ENCODE measurements at places on chromosomes 12 and 14. TPM values are rescaled to one million over a fixed set of nuclear protein-coding genes. Genes with fewer than 3 reads are reported as not detected.

DNA sequence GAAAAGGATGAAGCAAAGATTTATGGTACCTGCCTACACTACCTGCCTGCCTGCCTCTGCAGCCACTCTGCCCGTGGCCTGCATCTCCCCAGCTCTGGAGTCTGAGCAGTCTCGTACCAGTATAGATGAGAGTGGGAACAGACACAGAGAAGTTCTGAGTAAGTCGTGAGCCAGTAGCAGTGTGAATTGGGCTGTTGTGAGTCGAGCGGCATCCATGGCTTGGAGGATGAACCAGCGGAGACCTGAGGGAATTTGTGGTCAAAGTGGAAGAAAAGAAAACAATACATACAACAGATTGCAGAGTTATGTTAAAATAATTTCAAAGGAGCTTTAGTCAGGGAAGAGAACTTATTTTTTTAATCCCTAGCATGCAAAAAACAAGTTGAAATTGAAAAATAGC lies 25.3 kb downstream of the C2CD5 start:
- no peak for DNase-seq

DNA sequence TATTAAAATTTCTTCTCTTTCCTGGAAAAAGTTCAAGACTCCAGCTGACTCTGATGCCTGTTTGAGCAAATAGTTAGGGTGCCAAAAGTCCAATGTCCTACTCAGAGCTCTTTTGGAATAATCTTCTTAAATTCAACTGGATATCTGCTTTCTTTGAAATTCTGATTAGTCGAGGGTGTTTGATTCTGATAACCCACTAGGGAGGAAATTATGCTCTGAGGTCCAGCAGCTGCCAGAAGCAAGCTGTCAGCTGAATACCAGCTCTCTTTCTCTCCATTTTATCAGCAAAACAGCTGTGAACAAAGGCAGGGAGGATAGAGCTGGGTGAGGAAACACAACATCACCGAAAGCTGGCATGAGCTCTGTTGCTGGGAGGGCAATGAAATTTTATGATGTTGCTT lies 141.5 kb downstream of the CAND1 start:
- DNase-seq = no peak

DNA sequence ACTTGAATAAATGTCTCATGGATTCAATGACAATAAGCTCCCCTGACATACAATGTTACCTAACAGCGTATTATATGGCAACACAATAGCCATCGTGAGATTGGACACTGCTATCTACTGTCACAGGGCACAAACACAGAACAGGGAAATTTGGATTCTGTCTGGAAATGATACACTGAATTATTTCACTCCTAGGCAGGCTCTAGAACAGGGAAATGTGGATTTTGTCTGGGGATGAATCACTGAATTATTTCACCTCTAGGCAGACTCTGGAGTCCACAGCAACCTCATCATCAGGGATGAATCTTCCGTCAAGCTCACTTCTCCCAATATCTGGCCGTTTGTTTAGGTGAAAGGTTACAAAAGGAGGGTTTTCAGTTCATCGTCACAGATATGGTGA lies 288.8 kb downstream of the TMEM132D start:
- DNase-seq = no peak

DNA sequence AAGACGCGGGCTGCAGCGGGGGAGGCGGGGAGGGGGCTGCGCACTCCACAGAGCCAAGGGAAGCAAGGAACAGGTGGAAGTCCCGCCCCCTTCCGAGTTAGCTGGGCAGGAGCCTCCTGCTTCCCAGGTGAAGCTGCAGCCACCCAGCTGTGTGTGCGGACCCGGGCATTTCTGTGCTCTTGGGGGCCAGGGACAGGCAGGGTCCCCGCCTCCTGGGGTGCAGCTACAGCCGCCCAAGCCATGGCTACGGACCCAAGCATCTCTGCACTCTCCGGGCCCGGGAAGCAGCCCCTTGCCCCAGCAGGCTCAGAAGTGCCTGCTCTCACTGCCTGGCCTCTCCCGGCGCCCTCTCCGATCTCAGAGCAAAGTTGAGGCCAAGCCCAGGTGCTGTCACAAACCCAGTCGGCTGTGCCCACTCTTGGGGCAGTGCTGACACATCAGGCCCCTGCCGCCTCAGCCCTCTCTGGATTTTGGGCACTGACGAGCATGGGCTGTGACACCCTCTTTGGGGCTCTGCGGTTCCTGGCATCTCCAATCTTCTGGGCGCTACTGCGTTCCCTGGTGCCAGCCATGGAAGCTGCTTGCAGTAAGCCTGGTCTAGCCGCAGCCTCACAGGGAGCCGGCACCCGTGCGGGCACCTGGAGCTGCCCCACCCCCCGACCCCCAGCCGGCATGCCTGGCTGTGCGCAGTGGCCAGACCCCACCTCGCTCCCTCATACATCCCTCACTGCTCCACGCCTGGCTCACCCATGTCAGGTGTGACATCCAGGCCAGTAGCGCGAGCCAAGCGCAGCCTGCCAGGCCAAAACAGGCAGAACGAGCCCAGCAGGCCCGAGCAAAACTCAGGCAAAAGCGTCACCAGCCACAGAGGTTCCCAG lies 8.5 kb upstream of the MGAT4C start:
- DNase-seq = no peak

DNA sequence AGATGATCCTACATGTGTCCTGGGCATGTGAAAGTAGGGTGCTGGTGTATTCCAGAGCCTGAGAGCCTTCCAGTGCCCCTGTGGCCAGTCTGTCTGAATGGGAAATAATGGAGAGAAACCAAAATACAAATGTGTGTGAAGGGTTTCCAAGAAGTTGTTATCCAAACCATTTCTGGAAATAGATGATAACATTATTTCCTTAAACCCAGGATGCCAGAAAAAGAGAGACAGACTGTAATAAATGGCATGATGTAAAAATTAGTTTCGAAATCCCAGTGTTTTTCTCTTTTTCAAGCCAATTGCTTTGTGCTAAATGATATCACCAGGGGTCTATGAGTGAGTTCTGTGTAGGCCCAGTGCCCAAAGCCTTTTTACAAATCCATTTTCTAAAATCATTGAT lies 175.3 kb downstream of the PHLDA1 start:
- no peak for DNase-seq

DNA sequence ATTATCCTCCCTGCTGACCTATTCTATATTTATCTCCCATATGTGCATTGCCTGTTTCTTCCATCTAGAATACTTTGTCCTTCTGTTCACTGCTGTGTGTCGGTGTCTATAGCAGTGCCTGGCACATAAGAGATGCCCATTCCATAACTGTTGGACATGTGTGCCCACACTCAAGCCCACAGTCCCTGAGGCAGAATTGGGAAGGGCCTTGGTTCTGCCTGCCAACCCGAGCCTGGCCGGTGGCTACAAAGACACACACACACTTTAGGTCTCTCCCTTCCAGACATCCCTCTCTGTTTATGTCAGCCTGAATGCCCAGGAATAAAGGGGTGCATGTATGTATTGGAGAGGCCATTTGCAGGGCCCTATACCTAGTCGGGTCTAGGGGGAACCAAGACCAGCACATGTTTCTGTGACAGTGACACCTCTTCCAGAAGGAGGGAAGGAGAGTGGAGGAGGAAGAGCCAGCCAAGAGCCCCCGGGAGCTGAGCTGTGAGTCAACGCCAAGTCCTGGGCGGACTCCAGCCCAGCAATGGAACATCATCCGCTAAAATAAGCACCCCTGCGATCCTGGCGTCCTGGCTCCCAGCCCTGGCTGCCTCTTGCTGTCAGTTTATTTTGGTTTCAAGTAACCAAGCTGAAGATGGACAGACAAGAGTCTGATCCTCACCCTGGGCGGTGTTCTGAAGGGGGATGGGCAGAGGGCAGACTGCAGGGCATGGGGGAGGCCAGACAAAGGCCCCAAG lies 4.3 kb upstream of the ASB2 start:
- DNase-seq = no peak

GRCh38 chr12:59675461-59675860 lies 79.6 kb downstream of the SLC16A7 start:
- DNase-seq = no peak

DNA sequence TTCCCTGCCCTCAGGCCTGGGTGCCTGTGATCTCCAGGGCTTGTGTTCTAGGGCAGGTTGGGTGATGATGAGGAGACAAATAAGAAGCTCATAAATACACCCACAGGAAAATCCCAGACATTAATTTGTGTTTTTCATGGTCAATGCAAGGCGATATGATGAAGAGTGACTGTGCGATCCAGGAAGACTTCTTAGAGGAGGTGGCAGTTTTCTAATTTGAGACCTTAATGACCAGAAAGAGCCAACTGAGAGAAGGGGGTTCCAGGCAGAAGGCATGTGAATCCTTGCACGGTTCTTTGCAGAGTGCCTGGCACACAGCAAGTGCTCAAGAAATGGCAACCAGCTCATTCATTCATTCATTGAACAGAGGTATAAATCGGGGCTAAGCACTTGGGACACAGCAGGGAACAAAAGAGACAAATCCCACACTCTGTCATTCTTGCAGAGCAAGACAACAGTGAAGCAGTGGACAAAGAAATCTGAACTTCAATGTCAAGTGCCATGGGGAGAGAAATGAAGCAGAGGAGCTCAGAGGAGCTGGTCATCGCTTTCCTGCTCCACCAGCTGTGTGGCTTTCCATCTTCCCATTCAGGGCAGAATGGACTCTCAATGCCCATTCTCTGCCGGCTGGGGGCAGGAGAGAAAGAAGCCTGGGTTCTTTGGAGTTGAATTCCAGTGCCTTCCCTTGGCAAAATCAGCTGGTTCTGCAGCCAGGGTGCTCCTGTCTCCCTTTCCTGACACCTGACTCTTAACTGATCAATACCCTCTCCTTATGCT lies 128.3 kb downstream of the AACS start:
- no peak for DNase-seq

GRCh38 chr12:23236811-23237210 lies 611.8 kb downstream of the ETNK1 start:
- DNase-seq = no peak

DNA sequence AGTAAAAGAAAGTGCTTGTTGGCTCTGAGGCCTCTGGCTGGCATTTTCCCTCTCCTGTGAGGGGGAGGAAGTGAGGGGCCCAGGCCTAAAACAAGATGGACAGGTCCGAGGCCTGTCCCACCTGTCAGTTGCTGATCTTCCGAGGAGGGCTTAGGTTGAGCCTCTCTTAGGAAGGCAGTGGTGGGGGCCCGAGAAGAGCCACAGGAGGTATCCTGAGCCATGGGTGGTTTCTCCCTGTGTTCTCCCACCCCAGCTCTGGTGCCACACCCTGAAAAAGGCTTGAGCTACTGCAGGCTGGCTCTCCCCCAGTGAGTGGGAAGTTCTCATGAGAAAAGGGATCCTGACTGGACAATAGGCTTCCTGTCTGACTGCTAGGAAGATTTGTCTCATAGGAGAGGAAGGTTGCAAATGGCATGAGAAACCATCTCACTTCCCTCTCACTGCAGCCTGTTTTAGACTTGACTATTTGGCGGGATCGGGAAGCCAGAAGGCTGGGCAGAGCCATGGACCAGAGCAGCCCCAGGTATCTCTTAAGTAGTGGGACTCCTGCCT lies 72.1 kb upstream of the SRSF5 start:
- DNase-seq = no peak

DNA sequence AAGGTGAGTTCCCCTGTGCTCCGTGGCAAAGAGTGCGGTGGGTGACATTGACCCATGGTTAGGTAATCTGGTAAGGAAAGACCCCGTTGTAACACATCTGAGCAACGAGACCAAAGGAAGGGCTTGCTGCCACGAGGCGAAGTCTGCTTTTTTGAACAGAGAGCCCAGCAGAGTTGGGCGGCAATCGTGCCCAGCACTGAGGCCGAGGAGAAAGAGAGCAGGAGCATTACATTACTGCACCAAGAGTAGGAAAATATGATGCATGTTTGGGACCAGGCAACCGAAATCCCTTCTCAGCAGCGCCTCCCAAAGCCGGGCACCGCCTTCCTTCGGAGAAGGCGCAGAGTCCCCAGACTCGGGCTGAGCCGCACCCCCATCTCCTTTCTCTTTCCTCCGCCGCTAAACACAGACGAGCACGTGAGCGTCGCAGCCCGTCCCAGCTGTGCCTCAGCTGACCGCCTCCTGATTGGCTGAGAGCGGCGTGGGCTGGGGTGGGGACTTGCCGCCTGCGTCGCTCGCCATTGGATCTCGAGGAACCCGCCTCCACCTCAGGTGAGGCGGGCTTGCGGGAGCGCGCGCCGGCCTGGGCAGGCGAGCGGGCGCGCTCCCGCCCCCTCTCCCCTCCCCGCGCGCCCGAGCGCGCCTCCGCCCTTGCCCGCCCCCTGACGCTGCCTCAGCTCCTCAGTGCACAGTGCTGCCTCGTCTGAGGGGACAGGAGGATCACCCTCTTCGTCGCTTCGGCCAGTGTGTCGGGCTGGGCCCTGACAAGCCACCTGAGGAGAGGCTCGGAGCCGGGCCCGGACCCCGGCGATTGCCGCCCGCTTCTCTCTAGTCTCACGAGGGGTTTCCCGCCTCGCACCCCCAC lies at the start of gene HIF1A:
HIF1A (plus strand) TSS at position 684 of the 865 bp plus-strand sequence. CDS start 292 bp downstream, outside the sequence.
- DNase-seq = peak; percentile 95

DNA sequence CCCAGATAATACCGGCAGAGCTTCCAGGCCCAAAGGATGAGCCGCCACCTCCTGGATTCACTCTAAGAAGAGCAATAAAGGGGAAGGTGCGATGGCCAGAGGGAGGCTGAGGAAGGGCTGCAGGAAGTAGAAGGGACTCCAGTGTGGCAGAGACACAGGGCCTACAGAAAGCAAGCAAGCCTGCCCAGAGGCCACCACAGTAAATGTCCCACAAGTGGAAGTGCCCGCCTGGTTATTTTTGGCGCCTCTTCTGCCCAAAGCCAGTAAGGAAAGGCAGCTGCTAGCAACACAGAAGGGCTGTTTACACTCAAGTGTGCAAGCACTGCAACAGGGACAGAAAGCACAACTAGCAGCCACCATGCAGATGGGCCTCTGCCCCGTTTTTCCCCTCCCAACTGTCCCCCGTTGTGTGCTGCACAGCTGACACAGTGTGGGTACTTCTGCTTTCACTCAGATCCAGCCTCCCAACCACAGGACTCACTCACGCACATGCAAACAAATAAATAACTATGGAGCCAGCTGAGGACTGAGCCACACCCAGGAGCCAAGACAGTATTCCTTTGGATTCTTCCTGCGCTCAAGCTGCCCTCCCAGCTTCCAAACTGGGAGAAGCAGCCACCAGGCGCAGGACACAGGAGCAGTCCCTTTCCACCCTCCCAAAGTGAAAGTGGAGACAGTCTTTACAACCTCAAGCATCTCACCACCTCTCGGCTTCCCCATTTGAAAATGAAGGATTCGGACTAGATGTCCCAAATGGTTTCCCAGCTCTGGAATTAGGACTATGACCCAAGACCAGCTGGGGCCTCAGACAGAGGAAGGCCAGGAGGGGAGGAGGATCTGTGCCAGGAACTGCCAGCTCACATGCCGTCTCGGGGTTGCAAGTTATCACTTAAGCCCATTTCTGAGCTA lies 40.0 kb upstream of the PNMA1 start:
- DNase-seq = no peak

E2F7 gene
- total RNA-seq = 7.2 TPM

CMTM5 gene
- total RNA-seq = 3.5 TPM
